Stimulated activated naive CD4-positive, alpha-beta T cell treated with Interleukin-2 at 50 U/mL for 16 hours (primary cell): ENCODE measurements at places on chromosomes 1 and 21.

DNA sequence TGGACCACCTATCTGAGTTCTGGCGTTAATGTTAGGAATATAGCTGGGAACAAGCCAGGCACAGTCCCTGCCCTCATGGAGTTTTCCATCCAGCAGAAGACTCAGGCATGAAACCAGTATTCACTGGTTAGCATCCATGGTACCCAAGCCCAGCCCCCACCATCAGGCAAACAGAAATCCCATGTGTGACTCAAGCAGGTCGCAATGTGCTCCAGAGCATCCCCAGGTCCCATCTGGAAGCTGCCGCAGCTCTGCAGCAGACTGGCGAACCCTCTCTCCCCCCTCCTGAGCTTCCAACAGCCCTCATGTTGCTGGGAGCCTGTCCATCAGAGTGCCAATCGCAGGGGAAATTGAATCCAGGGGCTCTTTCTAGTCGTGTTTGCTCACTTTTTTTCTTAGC, 174.2 kb downstream of the RRAGC start:
- no peak for DNase-seq

DNA sequence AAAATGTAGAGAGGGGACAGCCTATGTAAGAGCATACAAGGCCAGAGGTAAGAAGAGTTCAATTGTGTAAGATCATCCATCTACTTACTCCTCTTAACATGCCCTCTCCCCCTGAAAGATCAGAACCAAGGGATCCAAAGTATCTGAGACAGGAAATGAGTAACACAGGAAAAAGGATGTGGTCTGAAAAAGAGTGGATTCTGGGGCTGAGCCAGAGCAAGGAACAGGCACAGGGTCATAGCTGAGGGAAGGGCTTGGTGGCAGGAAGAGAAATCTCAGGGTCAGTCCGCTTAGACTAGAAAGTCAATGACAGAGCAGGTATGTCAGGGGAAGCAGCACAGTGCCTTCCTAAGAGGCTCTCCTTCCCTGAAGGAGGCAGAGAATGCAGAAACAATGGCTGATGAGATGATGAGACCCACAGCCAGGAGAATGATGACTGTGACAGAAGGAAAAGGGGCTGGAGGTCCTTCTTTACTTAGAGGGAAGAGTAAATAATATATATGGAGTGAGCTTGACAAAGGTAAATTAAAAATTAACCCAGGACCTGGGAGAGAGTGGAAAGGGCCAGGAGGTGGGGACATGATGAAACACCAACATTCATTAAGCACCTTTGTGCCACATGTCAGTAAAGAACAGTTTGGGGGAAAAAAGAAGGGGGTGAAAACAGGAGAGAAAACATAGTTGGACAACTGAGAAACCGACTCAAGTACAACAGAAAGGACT, 26.2 kb upstream of the A3GALT2 start:
- no peak for DNase-seq

GRCh38 chr1:6295910-6296309, 35.0 kb upstream of the GPR153 start:
- DNase-seq: no peak

DNA sequence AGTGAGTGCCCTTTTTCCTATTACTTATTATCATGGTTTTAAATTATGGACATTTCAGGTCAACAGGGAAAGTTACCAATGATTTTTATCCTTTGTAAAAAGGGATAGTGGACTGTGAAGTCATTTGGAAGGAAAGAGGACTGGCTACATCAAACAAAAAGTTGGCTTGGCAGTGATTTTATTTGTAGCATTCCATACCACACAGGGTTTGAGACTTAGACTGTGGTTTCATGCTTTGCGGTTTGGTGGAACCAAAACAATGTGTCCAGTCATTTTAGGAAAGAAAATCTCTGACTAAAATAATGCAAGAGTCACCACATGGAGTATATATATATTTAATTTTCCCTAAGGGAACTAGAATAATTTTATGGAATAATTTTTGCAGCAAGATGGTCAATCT, 239.5 kb downstream of the HMCN1 start:
- DNase-seq: no peak

- no peak for DNase-seq
Observed at GRCh38 chr1:17973694-17974093, 133.9 kb upstream of the IGSF21 start.
